Activated CD4-positive, alpha-beta T cell treated with anti-CD3 and anti-CD28 coated beads, Interleukin-2, amount 50 U/mL, for 24 hours (primary cell): ENCODE measurements at places on chromosomes 12 and 14.

DNA sequence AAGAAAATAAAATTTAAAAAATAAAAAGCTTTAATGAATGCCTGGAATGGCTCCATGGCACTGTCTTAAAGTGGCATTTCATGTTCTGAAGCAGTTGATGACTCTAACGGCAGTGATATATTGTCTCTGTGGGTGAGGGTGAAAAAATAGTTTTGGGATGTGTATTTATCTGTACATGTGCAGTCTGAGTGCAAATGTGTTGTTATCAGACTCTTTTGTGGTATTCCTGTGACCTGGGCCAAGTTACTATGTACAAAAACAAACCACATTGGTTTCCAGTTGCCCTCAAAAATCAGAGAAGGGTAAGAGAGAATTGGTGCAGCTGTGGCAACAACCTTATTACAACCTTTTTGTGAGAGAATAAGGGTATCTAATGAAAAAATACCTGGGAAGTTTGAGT, 81.7 kb upstream of the CCDC91 start:
- DNase-seq, result no peak

GRCh38 chr12:11144297-11144696, 9.9 kb upstream of the TAS2R30 start:
- no peak for DNase-seq

DNA sequence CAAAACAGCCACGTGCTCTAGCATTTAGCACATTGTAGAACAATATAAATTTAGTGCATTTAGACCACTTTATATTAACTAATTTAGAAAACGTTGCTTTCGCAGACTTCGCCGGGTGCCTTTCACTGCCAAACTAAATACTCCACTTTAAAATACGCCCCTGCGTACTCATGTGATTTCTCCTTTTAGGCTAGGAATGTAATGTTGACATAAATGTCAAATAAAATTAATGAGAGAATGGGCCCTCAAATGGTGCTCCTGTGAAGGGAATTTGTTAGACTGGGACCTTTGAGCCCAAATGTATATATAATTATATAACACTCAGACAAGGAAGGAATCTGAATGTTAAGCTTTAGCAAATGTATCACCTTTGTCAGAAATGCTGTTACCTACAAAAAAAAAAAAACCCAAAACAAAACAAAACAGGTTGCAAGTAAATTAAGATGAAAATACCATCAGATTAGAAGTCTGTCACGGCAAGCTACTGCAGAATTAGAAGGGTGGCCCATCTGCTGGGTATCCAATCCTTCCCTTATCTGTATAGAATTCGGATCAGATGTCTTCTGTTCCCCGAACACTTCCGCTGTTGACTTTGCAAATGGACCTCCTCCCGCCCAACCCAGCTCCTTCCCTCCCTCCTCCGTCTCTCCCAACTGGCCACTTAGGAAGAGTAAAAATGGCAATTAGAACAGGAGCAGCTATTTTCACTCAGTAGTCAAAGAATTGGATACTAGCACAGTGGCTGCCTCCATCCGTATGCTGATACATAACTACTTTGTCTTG, 159.3 kb upstream of the FOXN3 start:
- no peak for DNase-seq

DNA sequence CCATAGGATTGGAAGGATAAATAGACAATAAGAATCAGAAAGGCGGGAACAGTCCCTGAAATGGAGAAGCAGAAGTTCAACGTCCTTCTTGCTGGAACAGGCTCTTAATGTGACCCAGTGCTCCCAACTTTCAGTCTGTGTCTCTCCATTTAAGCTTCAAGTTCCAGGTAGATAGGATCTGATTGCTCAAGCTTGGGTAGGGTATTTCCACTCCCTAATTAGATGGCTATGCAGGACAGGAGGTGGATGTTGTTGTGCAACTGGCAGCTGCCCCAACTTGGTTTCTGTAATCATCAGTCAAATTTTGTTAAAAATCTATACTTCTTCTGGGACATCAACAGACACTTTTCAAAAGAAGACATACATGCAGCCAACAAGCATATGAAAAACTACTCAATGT, 266.2 kb downstream of the C12orf75 start:
- DNase-seq, result no peak

GRCh38 chr12:94671917-94672316, 21.6 kb upstream of the TMCC3 start:
- no peak for DNase-seq

DNA sequence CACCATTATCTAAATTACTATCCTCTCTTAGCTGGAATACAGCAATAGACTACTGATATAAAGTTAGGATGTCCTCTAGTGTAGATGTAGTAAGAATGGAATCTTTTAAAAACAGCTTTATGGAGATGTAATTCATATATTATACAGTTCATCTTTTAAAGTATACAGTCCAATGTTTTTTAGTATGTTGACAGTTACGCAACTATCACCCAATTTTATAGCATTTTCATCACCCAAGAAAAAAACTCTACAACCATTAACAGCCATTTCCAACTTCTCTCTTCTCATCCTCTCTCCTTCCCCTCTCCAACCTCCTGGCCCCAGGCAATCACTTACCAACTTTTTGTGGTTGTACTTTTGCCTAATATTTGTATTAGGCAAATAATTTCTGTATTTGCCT, 22.6 kb downstream of the EPYC start:
- no peak for DNase-seq

DNA sequence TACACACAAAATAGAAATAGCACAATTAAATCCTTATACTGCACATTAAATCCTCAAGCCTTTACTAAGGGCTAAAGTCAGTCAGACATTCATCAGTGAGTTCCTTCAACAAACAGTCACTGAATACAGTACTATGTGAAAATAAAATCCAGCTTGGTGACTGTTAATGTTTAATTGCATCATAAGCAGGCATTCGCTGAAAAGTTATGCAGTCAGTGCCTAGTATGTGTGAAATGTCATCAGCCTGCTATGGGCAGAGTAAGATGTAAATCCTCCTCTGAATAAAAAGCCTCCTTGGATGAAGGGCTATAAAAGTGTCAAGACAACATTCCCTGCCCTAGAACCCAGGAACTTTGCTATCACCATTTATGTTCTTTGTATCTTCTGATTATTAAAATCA, 116.4 kb downstream of the PRICKLE1 start:
- no peak for DNase-seq

- no peak for DNase-seq
These were observed 30.8 kb downstream of the CAND1 start for GRCh38 chr12:67299926-67300325.

DNA sequence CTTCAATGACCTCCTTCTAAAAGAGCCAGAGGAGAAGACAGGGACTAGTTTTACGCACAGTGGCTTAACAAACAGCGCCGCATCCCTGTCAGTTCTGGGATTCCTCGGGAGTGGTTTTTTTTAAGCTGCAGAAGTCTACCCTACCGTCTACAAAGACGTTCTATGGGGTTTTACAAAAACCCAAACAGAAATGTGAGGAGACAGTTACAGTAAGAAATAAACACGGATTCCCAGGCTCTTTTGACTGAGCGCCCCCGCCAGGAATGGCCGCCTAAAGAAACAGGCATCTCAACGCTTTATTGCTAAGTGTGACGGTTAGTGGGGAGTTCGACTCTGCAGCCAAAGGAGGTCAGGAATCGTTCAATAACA, 484 bp downstream of the ALKBH1 start:
- DNase-seq, result no peak

GRCh38 chr12:106645074-106645421, 62.2 kb downstream of the RFX4 start:
- no peak for DNase-seq
